ENCODE measurements at places on chromosomes 1 and 21. TPM values are rescaled to one million over a fixed set of nuclear protein-coding genes. Genes with fewer than 3 reads are reported as not detected.

APP gene
- 163 TPM for total RNA-seq

ADAMTS1 gene
- total RNA-seq: not detected

TIE1 gene
- total RNA-seq: not detected

YOD1 gene
- total RNA-seq: 14.3 TPM

DMRTA2 gene
- not detected for total RNA-seq

GFI1 gene
- 0.42 TPM for total RNA-seq

PTGFRN gene
- total RNA-seq: 35.2 TPM

F3 gene
- 5.5 TPM for total RNA-seq

RNF186 gene
- total RNA-seq: not detected

THAP3 gene
- 19.6 TPM for total RNA-seq

C1orf21 gene
- 4.8 TPM for total RNA-seq

CDA gene
- 3.2 TPM for total RNA-seq

FMO1 gene
- total RNA-seq: not detected

SLC16A4 gene
- total RNA-seq: 5.6 TPM

SDC3 gene
- total RNA-seq: 0.42 TPM

KLHDC9 gene
- 3.8 TPM for total RNA-seq

LCE1A gene
- total RNA-seq: not detected

SGIP1 gene
- not detected for total RNA-seq

LINGO4 gene
- total RNA-seq: not detected

TESK2 gene
- 2.9 TPM for total RNA-seq

NID1 gene
- total RNA-seq: not detected

LCE3E gene
- total RNA-seq: not detected

ZNF593 gene
- total RNA-seq: 217 TPM

SPRR1A gene
- not detected for total RNA-seq

LCE1E gene
- total RNA-seq: 5.2 TPM

ZBTB8A gene
- total RNA-seq: 0.84 TPM

HES4 gene
- 139 TPM for total RNA-seq

FAM72C gene
- not detected for total RNA-seq

CROCC gene
- 12.0 TPM for total RNA-seq

TARDBP gene
- total RNA-seq: 59.7 TPM

LRRC42 gene
- total RNA-seq: 40.0 TPM

ATP6V1G3 gene
- total RNA-seq: not detected

LDLRAD2 gene
- total RNA-seq: 0.56 TPM

KMO gene
- total RNA-seq: not detected

PTGFR gene
- not detected for total RNA-seq

IBA57 gene
- total RNA-seq: 16.5 TPM

TSACC gene
- total RNA-seq: 0.15 TPM

CA6 gene
- total RNA-seq: not detected

PTPN22 gene
- not detected for total RNA-seq

TRAF3IP3 gene
- not detected for total RNA-seq

TNFSF18 gene
- not detected for total RNA-seq

ADPRS gene
- total RNA-seq: 68.7 TPM

PTAFR gene
- total RNA-seq: 0.52 TPM

OXCT2 gene
- 3.4 TPM for total RNA-seq

ACTL8 gene
- total RNA-seq: 0.55 TPM

C8B gene
- total RNA-seq: not detected

OR2L2 gene
- total RNA-seq: not detected

UTS2 gene
- not detected for total RNA-seq

COL11A1 gene
- total RNA-seq: not detected

SLC30A2 gene
- total RNA-seq: 0.51 TPM

GBP6 gene
- not detected for total RNA-seq

SPRR5 gene
- not detected for total RNA-seq

UBXN10 gene
- 3.1 TPM for total RNA-seq

OR2T11 gene
- not detected for total RNA-seq

INAVA gene
- 108 TPM for total RNA-seq

MROH7 gene
- total RNA-seq: 0.15 TPM

REN gene
- 10.7 TPM for total RNA-seq

CNST gene
- total RNA-seq: 6.1 TPM
